ENCODE measurements at places on chromosomes 6 and 20.

DNA sequence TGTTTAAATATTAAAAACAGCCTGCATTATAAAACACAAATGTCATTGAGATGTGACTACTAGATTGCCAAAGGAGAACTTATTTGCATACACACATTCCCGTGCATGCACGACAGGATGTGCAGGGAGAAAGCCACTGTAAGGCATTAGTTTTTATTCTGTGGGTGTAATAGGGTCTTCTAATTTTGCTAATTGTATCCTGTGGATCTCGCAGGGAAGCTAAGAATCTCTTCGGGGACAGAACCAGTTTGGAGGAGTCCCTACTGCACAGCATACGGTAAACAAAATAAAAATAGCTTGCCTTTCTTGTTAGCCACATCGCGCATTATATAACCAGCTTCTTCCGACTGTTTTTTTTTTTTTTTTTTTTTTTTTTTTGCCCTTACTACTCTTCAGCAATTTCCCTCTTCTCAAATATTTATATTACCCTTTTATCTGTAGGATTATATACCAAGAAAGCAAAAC, 2.0 kb downstream of the ATXN1 start:
- H3K27ac ChIP-seq: peak overlapping the region; percentile 73
- H3K36me3 ChIP-seq: no peaks in the 10 kb centered on the region
- H3K4me3 ChIP-seq: peak overlapping the region; percentile 64
- peaks cover 11% of the 10 kb centered on the region for H3K27me3 ChIP-seq
- peak; percentile 43 for DNase-seq

DNA sequence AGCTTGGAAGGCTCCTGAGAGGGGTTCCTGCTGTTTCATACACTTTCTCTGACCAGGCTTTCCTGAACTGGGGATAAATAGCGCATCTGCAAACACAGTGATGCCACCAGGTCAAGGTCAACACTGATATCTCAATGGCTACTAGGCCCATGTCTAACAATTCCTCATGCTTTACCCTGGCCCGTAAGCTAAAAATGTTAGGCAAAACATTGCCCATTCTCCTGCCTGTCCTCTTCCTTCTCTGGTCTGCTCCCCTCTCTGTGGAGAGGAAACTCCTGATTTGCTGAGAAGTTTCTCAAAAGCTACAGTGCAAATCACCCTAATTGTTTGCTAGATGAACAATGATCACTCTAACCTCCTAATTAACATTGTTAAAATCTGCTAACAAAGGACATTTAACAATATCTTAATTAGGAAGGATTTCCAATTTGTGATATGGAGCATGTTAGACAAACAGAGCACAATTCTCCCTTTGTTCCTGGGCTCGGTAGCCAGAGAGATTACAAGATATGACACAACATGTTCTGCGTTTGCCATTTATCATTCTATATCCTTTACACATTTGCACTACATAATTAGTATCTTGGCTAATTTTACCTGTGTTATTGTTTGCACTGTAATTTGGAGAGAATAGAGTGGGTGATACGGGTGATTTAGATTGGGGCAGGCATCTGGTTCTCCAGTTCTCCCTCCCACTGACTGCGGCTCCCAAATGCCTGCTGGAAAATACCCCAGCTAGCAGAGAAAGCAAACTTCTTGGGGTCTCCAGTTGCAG, 266.8 kb downstream of the CD83 start:
- no peak overlapping the region for H3K27ac ChIP-seq
- no peak overlapping the region for H3K4me3 ChIP-seq
- H3K4me1 ChIP-seq: peaks cover 44% of the 10 kb centered on the region
- no peaks in the 10 kb centered on the region for H3K27me3 ChIP-seq

GRCh38 chr6:13146442-13146841, 181.9 kb downstream of the TBC1D7 start:
- H3K36me3 ChIP-seq: no peaks in the 10 kb centered on the region
- H3K27me3 ChIP-seq: no peaks in the 10 kb centered on the region
- no peak overlapping the region for H3K27ac ChIP-seq

DNA sequence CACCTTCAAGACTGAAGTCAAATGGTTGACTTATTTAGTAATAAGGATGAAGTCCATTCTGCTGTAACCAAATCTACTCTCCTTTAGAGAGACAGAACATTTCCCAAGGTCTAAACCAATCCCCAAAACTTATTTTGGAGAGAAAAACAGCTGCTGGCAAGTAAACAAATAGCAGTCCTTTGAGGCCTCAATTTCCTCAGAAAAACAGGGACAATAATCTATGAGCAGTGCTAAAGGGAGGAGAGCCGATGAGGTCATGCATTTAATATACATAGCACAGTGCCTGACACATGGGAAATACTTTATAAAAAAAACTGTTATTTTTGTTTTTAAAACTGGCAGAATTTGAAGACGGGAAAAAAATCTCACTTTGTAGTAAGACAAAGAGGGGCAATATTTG, 526.0 kb downstream of the EPM2A start:
- no peaks in the 10 kb centered on the region for H3K4me1 ChIP-seq
- DNase-seq: no peak
- H3K27ac ChIP-seq: no peak overlapping the region
- no peak overlapping the region for H3K4me3 ChIP-seq

DNA sequence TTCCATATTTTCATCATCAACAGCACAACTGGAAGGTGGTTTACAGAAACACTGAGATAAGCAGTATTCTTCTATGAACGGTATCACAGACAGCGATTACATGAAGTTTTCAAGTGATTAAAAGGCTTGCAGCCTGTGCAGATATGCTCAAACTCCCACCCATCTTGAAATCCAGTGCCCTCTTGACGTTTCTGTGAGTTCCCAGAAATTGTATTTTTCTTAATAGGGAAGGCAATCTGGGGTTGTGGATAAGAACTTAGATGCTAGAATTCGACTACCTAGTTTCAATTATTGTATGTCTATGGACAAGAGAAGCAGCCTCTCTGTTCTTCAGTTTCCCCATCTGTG, 290.3 kb downstream of the ZNF217 start:
- H3K4me3 ChIP-seq: no peak overlapping the region
- H3K36me3 ChIP-seq: no peaks in the 10 kb centered on the region
- H3K4me1 ChIP-seq: no peaks in the 10 kb centered on the region
- H3K27me3 ChIP-seq: no peaks in the 10 kb centered on the region

DNA sequence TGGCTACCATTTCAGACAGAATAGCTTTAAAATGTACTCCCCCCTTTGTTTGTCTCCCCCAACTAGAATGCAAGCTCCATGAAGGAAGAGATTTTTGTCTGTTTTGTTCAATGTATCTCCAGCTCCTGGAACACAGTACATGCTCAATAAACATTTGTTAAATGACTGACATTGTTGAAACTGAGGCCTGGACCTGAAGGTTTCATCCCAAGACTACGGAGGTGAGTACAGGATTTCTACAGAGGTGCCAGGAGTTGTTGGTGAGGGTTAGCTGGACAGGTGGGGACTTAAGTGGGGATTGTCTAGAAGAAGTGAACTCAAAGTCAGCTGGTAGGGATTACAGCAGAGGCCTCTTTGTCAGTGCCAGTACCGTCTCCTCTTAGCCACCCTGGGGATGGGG, 19.4 kb downstream of the VEGFA start:
- no peak overlapping the region for H3K4me3 ChIP-seq
- H3K36me3 ChIP-seq: no peaks in the 10 kb centered on the region
- H3K27ac ChIP-seq: no peak overlapping the region
- no peaks in the 10 kb centered on the region for H3K4me1 ChIP-seq

GRCh38 chr6:48777411-48777810, 666.4 kb upstream of the PTCHD4 start:
- no peaks in the 10 kb centered on the region for H3K27me3 ChIP-seq
- no peak overlapping the region for H3K27ac ChIP-seq
- no peaks in the 10 kb centered on the region for H3K36me3 ChIP-seq
- H3K4me1 ChIP-seq: no peaks in the 10 kb centered on the region

GRCh38 chr6:149484733-149485700, at the start of gene ZC3H12D:
ZC3H12D (minus strand) TSS chr6:149485014; CDS start chr6:149474543, 10,471 bp downstream.
- peak within 1 kb of the TSS; percentile 98 for H3K27ac ChIP-seq
- H3K36me3 ChIP-seq: peaks cover 4% of the 10 kb centered on the region
- H3K4me3 ChIP-seq: peak within 1 kb of the TSS; percentile 55
- peaks cover 78% of the 10 kb centered on the region for H3K4me1 ChIP-seq
- H3K27me3 ChIP-seq: no peaks in the 10 kb centered on the region

GRCh38 chr6:74117113-74117512, 421.1 kb downstream of the CD109 start:
- H3K36me3 ChIP-seq: no peaks in the 10 kb centered on the region
- no peak for DNase-seq
- no peaks in the 10 kb centered on the region for H3K27me3 ChIP-seq
- no peak overlapping the region for H3K4me3 ChIP-seq

DNA sequence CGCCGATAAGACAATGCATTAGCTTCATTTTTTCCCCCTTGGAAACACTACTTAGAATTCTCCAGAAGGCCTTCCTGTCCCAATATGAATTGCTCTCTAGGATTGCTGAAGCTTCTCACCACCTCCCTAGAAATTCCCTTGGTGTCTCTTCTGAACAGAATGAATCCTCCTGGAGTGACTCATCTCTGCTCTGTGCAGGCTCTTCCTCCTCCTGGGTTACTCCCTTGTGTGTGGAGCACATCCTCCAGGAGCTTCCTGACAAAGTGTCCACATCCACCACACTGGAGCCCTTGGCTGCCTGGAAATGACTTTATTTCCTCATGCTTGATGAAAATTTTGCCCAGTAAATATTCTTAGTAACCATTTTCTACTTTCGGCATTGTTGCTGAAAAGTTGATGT, 54.4 kb downstream of the DTNBP1 start:
- no peak overlapping the region for H3K4me3 ChIP-seq
- peaks cover 8% of the 10 kb centered on the region for H3K4me1 ChIP-seq
- H3K27ac ChIP-seq: no peak overlapping the region
- H3K36me3 ChIP-seq: peaks cover 12% of the 10 kb centered on the region

DNA sequence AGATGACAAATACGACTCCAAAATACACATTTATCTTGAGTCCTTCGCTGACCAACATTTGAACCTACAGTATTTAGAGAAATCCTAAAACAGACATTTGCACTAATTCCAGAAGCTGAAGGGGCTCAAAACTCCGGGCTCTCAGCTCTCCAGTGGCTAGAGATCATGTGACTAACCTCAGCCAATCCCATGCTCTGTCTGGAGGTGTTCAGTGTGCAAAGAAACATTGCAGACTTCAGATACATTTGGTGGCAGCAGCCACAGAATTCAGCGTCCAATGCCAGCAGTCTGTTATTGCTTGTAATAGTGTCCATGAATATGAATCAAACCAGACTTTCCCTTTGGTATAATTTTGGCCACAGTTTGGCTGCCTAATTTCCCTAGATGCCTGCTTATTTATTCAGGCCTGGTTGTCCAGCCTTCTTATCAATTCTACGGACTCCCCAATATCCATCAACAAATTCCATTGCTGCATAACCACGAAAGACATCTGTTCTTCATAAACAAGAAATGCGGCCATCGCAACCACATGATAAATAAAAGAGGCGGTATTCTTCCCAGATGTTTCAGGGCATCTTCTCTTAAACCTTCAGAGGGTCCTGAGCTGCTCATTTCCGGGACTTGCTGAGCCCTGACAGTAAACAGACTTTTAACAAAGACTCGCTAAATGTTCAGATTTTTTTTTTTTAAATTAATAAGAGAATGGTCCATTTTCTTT, 14.5 kb upstream of the CYP24A1 start:
- H3K27ac ChIP-seq: no peak overlapping the region
- H3K27me3 ChIP-seq: peaks cover 3% of the 10 kb centered on the region
- no peaks in the 10 kb centered on the region for H3K36me3 ChIP-seq

DNA sequence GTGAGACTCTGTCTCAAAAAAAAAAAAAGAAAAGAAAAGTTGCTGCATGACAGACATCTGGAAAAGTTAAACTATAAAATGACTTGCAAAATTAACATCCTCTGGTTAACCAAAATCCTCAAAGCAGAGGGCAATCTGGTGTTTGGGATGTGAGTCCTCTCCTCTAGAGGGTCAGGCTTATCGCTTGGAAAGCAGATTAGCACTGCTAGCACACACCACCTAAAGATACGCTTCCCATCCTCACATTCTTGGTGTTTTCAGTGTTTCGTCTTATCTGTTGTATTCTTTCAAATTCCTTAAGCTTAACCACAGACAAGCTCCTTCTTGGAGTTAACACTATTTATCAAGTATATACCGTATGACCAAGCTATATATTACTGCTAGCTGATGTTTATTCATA, 198.0 kb downstream of the SOX4 start:
- no peak overlapping the region for H3K4me3 ChIP-seq
- H3K27ac ChIP-seq: no peak overlapping the region
- H3K4me1 ChIP-seq: no peaks in the 10 kb centered on the region
- no peaks in the 10 kb centered on the region for H3K36me3 ChIP-seq

DNA sequence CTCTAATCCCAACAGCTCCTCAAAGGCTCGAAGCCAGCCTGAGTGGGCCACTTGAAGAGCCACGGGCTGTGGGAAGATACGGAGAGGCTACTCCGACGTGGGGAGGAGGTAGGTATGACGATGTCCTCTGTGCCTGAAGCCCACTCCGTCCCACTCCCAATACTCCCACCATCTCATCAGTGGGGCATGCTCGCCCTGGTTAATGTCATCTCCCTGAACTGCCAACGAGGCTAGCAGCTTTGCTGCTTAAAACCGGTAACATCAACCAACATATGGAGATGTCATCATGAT, 11.1 kb downstream of the NRN1 start:
- peaks cover 53% of the 10 kb centered on the region for H3K4me1 ChIP-seq
- H3K27ac ChIP-seq: no peak overlapping the region
- peaks cover 88% of the 10 kb centered on the region for H3K27me3 ChIP-seq

DNA sequence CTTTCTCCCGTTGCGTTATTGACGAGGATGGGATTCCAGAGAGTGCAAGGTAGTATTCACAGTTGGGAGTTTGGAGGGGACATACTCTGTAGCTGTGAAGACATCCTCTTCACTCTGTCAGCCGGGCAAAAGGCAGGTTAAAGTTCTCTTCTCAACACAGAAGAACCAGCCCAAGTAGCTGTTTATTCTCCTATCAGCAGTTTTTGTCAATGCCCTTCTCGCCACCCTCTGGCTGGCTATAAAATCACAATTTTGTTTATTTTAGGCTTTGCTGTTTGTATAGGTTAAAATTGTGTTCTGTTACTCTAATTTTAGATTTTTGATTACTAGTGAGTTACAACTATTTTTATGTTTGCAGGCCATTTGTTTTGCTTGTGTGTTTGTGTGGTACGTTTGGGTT, 37.9 kb upstream of the MAS1 start:
- H3K36me3 ChIP-seq: no peaks in the 10 kb centered on the region
- no peak overlapping the region for H3K27ac ChIP-seq
- DNase-seq: peak; percentile 15
- H3K4me1 ChIP-seq: no peaks in the 10 kb centered on the region

GRCh38 chr6:22906091-22906549, 336.8 kb downstream of the HDGFL1 start:
- H3K27ac ChIP-seq: no peak overlapping the region
- no peaks in the 10 kb centered on the region for H3K27me3 ChIP-seq
- H3K36me3 ChIP-seq: no peaks in the 10 kb centered on the region
- H3K4me1 ChIP-seq: no peaks in the 10 kb centered on the region
- H3K4me3 ChIP-seq: no peak overlapping the region
- DNase-seq: no peak

DNA sequence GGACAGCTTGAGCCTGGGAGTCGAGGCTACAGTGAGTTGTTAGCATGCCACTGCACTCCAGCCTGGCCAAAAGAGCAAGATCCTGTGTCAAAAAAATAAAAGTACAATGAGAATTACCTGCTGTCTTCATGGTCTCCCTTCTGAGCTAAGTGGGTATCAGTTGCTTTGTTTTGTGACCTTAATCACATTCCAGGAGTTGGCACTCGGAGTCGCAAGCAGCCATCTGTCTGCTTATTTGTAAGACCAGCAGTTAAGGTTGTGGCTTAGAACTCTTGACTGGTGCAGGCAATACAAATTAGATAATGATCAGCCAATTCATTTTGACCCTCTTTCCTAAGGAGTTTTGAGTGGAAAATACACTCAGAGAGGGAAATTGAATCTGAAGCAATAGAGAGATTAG, 114.0 kb downstream of the MYO6 start:
- no peaks in the 10 kb centered on the region for H3K27me3 ChIP-seq
- H3K4me3 ChIP-seq: no peak overlapping the region
- H3K4me1 ChIP-seq: no peaks in the 10 kb centered on the region
- no peak overlapping the region for H3K27ac ChIP-seq
